Left renal cortex interstitium (tissue), 4 donors: ENCODE measurements at places on chromosomes 6 and 20. TPM values are rescaled to one million over a fixed set of nuclear protein-coding genes. Genes with fewer than 3 reads are reported as not detected.

- DNase-seq: no peak
Measured at GRCh38 chr6:72580281-72580940, 41.5 kb upstream of the KCNQ5 start.

- DNase-seq: no peak
Measured at GRCh38 chr6:43299338-43300293, 1.6 kb downstream of the SLC22A7 start.

GRCh38 chr20:13336308-13337089 is 115.4 kb downstream of the ISM1 start:
- DNase-seq: no peak

- no peak for DNase-seq
Measured at GRCh38 chr6:125919618-125920017, 37.0 kb upstream of the HINT3 start.

DNA sequence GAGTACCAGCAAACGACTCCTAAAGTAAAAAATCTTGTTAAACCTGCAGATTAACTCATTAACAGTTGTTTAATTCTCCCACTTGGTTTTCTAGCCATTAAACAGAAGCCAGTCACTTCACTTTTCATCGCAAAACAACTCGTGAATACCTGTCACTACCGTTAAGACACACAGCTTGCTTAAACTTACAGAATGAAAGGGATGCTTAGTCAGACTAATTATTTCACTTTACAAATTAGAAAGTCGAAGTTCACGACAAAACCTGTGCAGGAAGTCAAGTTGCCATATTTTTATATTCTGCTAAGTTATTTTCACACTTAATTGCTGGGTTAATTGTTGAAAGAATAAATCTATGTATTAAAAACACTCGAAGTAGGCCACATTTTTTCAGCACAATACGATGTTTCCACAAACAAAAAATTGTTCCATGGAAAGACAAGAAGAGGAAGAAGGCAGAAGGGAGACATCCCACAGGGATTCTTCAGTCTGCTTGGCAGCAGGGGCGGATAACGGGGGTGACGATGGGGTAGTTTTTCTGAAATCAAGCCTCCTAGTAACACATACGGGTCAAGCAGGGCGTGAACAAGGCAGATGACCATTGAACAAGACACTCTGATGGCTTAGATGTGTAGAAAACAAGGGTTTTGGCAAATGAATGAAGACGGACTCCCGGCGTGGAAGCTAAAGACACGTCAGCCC is 933 bp downstream of the SSR1 start:
- peak; percentile 37 for DNase-seq

Gene PREX1
- polyA plus RNA-seq: 16.7 TPM

Gene SS18L1
- polyA plus RNA-seq: 25.3 TPM

Gene CCN6
- 1.8 TPM for polyA plus RNA-seq

Gene MYH7B
- 0.93 TPM for polyA plus RNA-seq

Gene CUL7
- polyA plus RNA-seq: 52.8 TPM

Gene TPD52L1
- polyA plus RNA-seq: 116 TPM
